ENCODE measurements at places on chromosomes 11 and 22. TPM values are rescaled to one million over a fixed set of nuclear protein-coding genes. Genes with fewer than 3 reads are reported as not detected.

Gene LDHA
- total RNA-seq: 309 TPM

DNA sequence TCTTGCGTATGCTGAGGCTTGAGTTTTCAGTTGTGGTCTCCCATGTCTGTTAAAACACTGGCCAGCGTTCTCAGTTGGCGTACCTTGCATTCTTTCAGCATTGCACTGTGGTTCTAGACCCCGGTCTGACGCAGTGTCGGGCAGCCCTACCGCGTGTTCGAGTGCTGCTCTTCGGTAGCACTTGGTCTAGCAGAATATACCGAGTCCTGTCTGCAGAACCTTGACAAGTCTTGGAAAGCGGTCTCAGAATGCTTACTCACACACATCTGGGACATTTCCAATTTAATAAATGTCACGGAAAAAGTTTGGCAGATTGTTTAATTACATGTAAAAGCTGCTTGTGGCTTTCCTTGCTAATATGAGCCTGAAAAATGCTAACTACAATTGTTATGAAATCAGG lies 32.6 kb downstream of the PPFIA1 start:
- no peaks in the 10 kb centered on the region for H3K27me3 ChIP-seq
- H3K27ac ChIP-seq: peak overlapping the region; percentile 63
- no peak overlapping the region for H3K4me3 ChIP-seq
- H3K36me3 ChIP-seq: peaks cover 1% of the 10 kb centered on the region

DNA sequence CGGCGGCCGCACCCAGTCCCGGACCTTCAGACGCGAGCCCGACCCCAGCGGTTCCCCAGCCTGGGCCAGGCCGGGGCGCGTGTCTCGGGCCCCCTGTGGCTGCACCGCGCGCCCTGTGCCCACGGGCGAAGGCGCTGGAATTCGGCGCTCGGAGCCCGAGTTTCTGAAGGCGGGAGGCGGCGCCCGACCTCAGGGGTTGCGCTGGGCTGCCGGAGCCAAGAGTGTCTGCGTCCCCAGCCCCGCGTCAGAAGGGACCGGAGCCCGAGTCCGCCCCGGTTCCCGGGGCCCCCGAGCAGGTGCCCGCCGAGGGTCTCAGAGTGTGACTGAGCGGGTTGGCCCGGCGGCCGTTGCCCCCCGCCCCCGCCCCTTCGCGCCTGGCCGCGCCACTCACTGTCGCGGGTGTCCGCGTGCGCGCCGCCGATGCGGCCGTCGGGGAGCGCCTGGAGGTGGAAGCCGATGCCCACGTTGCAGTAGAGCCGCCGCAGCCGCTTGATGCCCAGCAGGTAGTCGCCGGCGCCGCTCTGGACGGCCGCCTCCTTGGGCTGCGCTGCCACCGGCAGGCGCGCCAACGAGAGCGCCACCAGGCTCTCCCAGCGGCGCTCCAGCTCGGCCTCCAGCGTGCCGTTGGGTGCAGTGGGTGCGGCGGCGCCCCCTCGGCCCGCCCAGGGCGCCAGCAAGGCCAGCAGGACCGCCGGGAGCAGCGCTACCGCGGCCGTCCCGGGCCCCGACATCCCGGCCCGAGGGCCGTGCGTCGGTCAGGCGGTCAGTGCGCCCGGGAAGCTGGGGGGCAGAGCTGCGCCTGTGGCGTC lies 583 bp downstream of the FGF4 start:
- H3K27me3 ChIP-seq: peaks cover 36% of the 10 kb centered on the region
- H3K4me3 ChIP-seq: no peak overlapping the region
- H3K36me3 ChIP-seq: no peaks in the 10 kb centered on the region
- no peaks in the 10 kb centered on the region for H3K4me1 ChIP-seq

GRCh38 chr11:19018901-19019300 lies 41.6 kb downstream of the MRGPRX2 start:
- H3K27ac ChIP-seq: no peak overlapping the region
- no peak for DNase-seq
- no peak overlapping the region for H3K4me3 ChIP-seq
- H3K36me3 ChIP-seq: no peaks in the 10 kb centered on the region

- no peak for DNase-seq
- no peaks in the 10 kb centered on the region for H3K36me3 ChIP-seq
- no peak overlapping the region for H3K4me3 ChIP-seq
- no peaks in the 10 kb centered on the region for H3K27me3 ChIP-seq
Measured at GRCh38 chr22:25497716-25498115, 66.8 kb upstream of the GRK3 start.
